Activated CD8-positive, alpha-beta memory T cell treated with anti-CD3 and anti-CD28 coated beads for 1 hour (primary cell): ENCODE measurements at places on chromosomes 11 and 22.

- no peak for DNase-seq
Observed at GRCh38 chr11:131042041-131042390, 125.7 kb upstream of the SNX19 start.

- DNase-seq, result no peak
Observed at GRCh38 chr11:95100191-95100648, 10.6 kb downstream of the ENDOD1 start.

GRCh38 chr11:124900464-124900863 is 2.8 kb upstream of the ROBO4 start:
- no peak for DNase-seq

GRCh38 chr22:34696557-34696956 is 369.4 kb upstream of the ISX start:
- no peak for DNase-seq

DNA sequence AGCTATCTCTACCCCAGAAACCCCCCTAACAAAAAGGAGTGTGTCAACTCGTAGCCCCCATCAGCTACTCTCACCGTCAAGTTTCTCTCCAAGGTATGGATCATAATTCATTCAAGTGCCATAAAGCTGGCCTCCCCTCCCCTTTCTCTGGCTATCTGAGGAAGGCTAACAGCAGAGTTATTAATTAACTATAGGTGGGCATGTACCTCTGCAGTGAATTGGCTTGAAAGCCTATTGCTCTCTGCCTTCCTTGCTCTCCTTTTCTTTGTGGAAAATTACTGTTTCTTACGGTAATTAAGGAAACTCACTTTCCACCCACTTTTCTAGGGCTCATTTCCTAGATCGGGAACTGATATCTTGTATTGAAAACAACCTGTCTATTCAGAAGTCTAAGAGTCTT is 14.1 kb downstream of the POLA2 start:
- no peak for DNase-seq

DNA sequence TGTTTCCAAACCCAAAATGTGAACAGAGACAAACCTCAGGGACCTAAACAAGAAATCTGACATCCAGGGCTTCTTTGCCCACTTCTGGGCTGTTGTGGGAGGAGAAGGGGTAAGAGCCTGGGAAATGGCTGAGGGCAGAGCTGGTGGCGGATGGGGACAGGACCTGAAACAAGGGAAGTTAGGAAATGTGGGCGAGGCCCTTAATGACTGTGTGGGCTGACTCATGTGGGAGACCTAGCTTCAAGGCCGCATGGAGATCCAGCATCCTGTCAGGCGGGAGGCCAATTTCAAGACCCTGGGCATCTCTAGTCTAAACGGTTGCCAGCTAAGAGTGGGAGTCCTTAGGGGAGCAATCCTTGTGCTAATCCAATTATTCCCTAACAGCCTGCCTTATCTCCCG is 2.1 kb upstream of the OAF start:
- DNase-seq, result no peak

GRCh38 chr11:9787260-9787659 is 123.4 kb downstream of the SWAP70 start:
- no peak for DNase-seq

GRCh38 chr22:19962246-19962908 is 20.8 kb upstream of the TXNRD2 start:
- no peak for DNase-seq

DNA sequence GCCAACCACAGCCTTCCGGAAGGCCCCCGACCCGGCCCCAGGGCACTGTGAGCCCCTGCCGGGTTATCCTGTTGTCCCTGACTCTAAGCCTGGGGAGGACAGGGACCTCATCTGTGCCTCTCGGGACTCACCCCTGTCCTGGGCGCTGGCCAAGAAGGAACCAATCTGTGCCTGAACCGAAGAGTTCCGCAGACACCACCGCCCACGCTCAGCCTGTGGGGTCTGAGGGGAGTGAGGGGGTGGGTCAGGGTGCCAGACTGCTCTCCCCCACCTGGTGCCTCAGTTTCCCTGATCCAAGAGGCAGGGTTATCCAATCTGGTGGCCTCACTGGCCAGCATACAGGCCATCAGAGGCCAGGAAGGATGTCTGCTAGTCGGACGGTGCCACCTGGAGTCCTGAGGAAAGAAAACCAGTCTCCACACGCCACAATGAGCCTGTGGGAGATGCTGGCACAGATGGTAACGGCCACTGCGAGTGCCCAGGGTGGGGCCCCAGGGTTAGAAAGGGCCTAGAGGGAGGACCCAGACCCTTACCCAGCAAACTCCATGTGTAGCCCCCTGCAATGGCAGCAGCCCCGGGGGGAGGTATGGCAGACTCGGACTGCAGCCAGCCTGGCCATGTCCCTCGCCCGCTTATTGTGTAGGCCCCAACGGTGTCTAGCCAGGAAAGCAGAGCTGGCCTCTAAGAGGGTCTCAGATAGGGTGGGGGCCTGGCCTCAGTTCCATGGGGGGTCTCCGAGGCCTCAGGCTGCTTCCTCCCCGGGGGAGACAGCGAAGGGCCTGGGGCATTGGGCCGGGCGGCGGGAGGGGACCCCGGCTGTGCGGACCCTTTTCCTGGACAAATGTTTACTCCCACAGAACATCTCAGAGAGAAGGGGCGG is 827 bp upstream of the TNNT3 start:
- DNase-seq, result no peak

DNA sequence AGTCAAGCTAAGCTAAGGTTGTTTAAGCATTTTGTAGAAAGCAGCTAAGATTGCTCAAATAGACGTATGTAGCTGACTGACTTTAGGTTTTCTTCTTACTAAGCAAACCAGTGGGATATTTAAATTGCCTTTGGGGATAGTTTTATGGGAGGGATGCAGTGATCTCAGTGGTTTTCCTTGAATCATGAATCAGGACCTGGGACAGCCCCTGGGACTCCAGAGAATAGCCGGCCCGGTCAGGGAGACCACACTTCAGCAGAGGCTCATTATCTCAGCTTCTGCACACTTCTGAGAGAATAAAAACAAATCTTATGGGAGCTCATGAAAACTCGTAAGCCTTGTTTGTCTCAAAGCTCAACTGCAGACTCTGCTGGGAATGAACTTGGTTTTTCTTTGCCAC is at the start of gene OR9I1:
Gene OR9I1 (minus strand): TSS at position 62 of the 400 bp plus-strand sequence. CDS start 6,086 bp downstream, outside the sequence.
- DNase-seq, result no peak

DNA sequence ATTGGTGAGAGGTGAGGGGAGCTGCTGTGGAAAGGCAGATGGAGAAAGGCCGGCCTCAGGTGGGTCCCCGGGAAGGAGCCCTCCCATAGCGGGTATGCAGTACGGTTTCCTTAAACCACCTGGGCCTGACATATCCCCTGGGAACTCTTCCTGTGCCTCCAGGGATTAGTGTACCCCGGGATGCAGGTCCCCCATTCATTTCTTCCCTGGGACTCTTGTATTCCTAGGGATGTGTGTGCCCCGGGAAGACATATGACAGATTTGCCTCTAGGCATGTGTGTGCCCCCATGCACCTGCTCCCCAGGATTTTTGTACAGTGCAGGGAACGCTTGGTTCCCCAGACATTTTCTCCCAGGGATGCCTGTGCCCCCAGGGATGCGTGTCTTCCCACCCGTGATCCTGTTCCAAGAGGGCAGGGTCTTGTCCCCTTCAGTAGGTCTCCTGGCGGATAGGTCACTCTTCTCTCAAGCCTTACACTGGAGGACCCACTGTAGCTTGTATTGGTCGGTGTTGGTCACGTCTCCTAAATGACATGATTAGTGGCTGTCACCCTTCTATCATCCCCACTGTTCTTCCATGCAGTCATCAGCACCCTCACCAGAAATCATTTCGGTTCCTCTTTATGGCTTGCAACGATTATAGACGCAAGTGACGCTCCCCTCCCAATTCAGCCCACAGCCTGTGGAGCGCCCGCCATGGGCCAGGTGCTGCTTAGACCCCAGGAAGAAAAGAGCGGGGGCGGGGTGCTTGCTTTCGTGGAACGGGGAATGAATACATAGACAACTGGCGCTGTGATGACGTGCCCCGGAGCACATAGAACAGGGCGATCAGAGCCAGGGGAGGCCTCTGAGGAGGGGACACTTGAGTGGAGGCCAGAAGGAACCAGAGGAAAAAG is 1.3 kb downstream of the PARVB start:
- no peak for DNase-seq
